ENCODE measurements at places on chromosomes 1 and 21.
A peak's percentile ranks its signal among the peaks of the same experiment; 100 is the strongest.

GRCh38 chr1:204406621-204407020 is 5.0 kb downstream of the PPP1R15B start:
- DNase-seq: no peak

DNA sequence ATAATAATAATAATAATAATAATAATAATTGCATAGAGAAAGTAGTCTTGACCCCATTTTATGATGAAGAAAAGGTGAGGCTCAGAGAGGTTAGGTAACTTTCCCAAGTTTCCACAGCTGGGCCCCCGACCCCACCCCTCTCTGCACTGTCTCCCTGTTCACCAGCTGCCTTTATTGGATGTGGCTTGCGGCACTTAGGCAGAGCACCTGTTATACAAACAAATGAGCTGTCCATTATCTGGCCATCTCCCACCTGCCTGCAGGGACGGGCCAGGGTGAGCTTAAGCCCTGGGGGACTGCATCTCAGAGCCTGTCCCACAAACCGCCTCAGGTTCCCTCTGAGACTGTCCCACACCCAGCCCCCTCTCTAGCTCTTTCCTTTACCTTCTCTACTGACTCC is 10.1 kb upstream of the EFNA1 start:
- DNase-seq: no peak

GRCh38 chr1:151809290-151809984 is 4.2 kb upstream of the LINGO4 start:
- no peak for DNase-seq

- DNase-seq: no peak
Measured at GRCh38 chr1:38814444-38814983, 45.1 kb downstream of the RRAGC start.

DNA sequence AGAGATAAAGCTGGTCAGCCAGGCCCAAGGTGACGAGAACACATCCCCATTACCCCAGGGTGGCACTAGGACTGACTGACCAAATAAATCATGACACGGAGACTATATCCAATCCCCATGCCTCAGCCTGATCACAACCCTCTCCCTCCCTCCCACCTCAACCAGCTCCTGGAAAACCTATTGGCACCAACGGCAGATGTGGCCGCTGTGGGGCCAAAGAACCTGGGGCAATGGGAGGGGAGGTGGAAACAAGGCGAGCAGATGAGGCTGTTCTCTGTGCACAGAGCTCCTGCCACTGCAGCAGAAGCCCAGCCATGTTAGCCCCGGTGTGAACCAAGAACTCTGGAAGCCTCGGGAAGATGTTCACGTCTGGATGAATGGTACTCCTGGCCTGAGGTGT is 77.6 kb downstream of the CD247 start:
- no peak for DNase-seq

GRCh38 chr1:185896863-185897262 is 162.7 kb downstream of the HMCN1 start:
- no peak for DNase-seq

DNA sequence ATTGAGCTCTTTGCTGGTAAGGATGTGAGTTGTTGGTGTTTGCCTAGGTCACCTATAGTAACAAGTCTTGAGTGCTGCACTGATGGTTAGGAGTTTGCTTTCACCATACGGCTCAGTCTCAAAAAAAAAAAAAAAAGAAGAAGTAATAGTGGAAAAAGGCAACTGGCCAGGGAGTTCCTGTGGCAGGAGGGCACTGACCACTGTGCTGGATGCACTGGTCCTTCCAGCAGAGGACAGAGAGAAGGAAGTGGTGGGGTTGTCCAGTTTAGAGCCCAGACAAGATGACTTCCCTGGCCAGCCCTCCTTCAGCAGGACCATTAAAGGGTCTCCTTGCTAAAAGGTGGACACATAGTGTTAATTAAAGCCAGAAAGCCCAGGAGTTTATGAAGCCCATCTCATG is 11.9 kb upstream of the PTCH2 start:
- DNase-seq: no peak

- no peak for DNase-seq
Measured at GRCh38 chr1:147124266-147124665, 48.0 kb downstream of the PRKAB2 start.

GRCh38 chr21:37184784-37185593 is 82.1 kb downstream of the VPS26C start:
- DNase-seq: no peak

- DNase-seq: peak; percentile 44
Measured at GRCh38 chr1:23126801-23127200, 41.9 kb downstream of the LUZP1 start.

GRCh38 chr1:94305704-94306103 is 68.3 kb upstream of the ARHGAP29 start:
- peak; percentile 75 for DNase-seq

DNA sequence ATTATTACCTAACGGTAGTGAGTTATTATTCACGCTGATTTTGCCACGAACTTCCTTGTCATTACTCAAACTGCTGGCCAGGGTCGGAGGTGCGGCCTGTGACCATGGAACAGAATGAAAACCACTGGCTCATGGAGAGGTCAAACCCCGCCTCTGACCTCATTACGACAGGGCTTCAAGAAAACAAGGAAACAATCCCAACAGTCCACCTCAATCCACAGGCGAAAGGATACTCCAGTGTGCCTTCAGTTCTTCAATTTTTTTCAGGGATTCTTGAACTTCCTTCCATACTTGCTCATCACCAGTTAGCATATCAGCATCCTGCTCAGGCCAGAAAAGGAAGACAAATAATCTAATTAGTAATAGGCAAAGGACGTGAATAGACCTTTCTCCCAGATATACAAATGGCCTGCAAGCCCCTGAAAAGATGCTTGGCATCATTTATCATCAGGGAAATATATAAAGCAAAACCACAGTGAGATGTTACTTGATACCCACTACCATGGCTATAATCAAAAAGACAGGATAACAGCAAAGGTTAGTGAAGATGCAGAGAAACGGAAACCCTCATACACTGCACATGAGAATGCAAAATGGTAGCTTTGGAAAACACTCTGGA is 643.4 kb downstream of the SMYD3 start:
- no peak for DNase-seq

DNA sequence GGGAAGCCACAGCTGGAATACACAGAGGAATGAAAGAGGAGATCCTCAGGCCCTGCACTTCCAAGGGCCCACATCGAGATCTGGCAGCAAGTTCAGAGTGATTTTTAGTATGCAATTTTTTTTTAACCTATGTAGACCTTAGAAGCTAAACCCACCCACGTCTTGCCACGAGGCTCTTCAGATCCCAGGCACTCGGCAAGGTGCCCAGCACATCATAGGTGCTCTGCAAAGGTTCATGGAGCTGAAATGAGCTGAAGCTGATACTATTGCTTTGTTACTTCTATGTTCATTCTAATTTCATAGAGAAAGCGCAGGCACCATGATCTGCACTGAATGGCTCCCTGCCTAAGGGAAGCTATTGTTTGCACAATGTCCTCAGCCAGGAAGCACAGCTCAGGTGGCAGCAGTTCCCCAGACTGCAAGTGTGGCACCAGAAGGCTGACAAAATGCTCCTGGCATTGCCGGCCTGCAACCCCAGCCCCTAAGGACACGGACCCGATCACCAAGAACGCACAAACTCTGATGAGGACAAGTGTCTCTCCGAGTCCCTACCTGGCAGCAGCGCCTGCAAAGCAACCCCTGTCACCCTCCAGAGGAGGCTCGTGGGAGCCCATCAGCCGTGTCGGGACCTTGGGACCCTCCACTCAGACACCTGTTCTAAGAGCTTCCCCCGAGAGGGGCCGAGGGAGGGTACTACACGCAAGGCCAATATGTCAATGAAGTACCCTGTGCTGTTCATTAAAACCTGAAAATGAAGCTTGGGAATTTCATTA is 264.2 kb downstream of the NPHP4 start:
- DNase-seq: no peak

GRCh38 chr1:48851638-48852037 is 74.9 kb upstream of the BEND5 start:
- DNase-seq: peak; percentile 69

GRCh38 chr1:194908643-194909042 is 1699.6 kb downstream of the KCNT2 start:
- no peak for DNase-seq

DNA sequence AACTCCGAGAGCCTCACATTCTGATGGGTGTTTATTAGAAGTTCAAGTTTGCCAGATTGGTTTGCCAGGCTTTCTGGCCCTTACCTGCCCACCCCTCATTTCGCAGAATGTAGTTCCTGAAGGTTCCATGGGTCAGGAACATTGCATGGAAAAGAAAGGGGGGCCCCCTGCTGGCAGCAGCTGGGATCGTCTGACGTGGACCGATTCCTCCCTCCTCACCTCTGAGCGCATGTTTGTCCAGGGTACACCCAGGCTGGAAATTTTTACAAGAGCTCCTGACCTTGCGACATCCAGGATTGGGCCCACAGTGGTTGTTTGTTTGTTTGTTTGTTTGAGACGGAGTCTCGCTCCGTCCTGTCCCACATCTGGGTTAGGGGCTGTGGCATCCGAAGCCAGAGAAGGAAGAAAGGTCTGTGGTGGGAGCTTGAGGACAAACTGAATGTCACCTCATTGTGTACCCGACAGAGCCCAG is 126.0 kb upstream of the TMEM51 start:
- peak; percentile 39 for DNase-seq

GRCh38 chr1:178055093-178055492 is 38.8 kb upstream of the RASAL2 start:
- DNase-seq: peak; percentile 79

- no peak for DNase-seq
Measured at GRCh38 chr1:159890390-159890789, 9.6 kb downstream of the CFAP45 start.

GRCh38 chr1:47554901-47555300 is 117.1 kb downstream of the FOXD2 start:
- DNase-seq: no peak

DNA sequence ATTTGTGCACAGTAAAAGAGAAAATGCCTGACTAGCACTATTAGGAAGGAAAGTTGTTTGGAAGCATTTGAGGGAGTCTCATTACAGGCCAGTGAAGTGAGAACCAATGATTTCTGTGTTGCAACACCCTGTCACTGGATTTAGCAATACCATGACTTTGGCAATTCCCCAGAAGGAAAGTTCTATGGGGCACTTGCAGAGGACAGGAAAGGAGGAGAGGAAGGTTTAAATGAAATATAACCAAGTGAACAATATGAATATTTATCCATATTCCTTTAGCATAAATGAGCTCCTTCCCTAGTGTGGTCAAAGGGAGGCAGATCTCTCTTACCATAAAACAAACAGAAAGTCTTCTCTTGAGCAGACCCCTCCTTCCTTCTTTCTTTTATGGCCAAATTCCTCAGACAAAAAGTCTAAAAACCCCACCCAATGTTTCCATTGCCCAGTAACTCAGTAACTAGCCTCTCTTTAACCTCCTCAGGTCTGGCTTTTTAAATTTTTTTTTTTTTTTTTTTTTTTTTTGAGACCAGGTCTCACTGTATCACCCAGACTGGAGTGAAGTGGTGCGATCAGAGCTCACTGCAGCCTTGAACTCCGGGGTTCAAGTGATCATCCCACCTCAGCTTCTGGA is 5.5 kb downstream of the TLR5 start:
- peak; percentile 85 for DNase-seq

- no peak for DNase-seq
Measured at GRCh38 chr1:187985145-187985896, 1156.6 kb downstream of the PLA2G4A start.

DNA sequence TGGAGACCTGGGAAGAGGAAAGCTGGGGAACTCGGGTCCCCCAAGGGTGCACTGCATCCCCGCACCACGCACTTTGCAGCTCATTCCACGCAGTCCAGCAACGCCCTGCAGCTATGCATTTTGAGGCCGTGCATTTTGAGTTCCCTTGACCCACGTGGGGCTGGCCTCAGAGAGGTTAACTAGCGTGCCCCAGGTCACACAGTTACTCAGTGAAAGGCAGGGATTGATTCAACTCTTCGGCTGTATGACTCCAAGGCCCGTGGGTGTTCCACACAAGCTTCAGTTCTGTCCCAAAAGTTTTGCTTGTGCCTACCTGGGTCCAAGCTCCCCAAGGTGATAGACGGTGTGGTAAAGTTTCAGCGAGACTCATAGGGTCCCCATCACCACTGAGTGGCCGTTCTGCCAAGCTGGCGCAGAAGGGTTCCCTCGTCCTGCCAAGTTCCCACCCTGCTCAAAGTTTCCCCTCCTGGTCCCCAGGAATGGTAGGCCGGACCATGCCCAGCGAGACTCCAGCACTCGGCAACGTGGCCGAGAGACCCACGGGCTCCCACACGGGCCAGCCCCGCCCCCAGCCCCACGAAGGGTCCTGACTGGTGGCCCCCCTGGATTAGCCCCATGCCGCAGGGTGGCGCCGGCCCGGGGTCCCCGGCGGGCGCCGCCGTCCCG is 611 bp downstream of the HSPG2 start:
- DNase-seq: no peak

DNA sequence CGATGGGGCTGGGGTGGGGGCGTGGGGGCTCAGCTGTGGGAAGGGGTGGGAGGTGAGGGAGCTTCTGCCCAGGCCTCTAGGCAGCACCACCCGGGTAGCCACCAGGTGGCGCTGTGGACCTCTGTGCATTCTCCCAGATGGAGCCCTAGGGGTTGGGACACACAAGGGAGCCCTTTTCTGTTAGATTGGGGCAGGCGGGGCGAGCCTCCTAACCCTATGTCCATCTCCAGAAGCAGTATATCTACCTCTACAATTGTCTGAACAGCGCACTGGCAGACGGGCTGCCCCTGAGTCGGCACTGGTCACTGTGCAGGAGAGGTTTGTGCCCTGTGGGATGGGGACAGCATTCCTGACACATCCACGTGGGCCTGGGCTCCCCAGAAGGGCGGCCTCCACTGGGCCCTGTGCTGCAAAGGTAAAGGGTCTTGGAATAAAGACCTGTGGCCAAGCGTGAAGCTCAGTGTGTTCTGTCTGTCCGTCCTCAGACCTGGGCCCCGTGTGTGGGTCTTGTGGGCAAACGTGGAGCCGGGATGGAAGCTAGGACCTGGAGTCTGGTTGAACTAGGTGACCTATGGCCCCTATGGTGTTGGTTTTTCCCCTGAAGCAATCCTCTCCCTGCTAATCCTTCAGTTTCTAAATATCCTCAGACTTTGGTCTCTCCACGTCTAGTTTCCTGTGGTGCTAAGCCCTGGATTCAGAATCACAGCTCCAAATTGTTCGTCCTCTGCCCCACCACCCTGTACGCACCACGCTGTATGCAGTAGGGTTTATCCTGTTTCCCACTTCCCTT is 4.4 kb upstream of the LGR6 start:
- DNase-seq: peak; percentile 30

DNA sequence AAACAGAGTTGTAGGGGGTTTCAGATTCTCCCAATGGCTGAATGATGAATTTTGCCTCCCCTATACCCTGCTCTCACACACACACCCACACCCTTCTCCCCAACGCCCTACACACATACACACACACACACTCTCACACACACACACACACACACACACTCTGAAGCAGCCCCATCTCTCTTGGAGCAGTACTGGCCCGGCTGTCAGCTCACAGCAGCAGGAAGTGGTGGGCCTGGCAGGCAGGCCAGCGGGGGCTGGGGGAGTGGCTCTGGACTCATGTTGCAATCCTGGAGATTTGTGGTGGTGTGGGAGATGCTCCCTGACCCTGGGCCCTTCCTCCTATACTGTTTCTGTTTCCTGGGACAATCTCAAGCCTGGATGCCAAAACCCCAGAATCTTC is 2.2 kb downstream of the IKBKE start:
- peak; percentile 51 for DNase-seq
